ENCODE measurements at places on chromosomes 5 and 9.

DNA sequence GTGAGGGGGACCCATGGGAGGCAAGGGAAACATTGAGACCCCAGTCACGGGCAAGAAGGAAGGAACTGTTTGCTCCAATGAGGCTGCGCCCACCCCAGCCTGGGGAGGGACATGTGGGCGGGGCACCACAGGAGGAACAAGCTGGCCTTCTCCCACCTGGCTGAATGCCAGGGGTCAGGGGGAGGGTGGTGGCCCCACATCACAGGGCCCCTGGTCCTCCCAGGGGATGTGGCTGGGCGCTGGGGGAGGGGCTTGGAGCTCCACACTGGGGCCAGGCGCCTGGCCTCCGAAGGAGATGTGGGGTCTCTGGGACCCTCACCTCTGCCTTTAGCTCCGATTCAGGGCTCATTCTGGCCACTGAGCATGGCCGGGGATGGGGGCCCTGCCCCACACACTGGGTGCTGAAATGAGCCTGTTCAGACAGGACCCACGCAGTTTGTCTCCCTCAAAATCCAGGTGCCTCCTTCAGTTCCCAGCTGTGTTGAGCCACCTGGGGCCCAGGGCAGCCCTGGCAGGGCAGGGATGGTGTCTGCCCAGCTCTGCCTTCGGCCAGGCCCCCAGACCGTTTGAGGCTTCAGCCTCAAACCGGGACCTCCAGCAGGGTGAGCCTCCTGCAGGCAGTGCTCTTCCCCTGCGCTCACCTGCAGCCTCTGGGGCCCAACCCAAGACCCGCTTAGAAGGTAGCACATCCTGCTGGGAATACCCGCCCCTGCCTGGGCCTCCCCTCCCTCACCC lies 33.2 kb upstream of the NOTCH1 start:
- no peak for DNase-seq

DNA sequence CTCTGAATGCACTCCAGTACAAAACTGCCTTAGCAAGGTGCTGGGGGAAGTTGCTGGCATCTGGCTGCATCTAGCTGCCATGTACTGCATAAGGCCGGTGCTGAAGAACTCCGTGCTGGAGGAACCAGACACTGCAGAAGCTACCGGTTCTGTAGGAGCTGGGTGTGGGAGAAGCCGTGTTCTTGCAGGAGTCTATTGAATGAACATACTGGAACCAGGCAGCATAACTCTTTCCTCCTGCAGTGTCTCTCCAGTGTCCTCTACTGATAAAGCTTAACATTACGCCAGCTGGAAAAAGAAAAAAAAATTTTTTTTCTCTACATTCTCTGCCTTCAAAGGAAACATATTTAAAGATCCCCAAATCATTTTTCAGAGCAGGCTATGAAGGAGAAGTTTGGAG lies 38.5 kb downstream of the VPS13A start:
- DNase-seq = no peak

GRCh38 chr9:2153630-2154217 lies 138.6 kb downstream of the SMARCA2 start:
- no peak for DNase-seq

DNA sequence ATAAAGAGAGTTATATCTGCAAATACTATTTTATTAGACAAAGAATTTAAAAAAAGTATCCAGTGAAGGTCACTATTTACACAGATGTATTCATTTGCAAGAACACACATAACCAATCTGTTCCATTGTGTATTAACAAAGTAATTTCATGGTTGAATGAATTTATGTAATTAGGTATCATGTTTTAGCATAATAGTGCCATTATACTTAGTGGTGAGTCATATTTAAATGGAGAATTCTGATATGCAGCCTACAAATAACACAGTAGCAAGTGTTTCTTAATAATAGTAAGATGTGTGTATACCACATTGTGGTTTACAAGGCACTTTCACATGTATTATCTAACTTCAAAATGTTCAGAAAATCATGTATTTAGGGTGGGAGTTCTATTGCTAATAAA lies 1028.5 kb upstream of the ACO1 start:
- no peak for DNase-seq

GRCh38 chr5:98605426-98605825 lies 168.0 kb upstream of the RGMB start:
- DNase-seq = no peak

GRCh38 chr9:137021979-137022661 lies 5.9 kb downstream of the ABCA2 start:
- DNase-seq = peak; percentile 93

DNA sequence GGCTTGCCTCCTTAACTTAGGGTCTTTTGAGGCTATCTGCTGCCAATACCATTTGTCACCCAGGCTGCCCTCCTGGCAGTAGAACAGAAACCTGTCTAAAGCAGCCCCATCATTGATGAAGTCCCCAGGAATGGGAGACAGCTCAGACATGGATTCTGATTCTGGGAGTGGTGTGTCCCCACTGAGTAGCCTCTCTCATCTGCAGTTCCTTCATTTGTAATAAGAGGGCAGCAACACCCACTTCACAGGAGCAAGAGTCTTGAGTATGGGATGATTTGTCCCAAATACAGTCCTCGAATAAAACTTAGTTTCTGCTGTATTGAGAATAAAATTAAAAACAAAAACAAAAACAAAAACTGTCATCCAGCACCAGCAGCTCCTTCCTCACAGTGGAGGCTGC lies 167.6 kb downstream of the ASTN2 start:
- DNase-seq = no peak

GRCh38 chr5:60997721-60998120 lies 52.7 kb downstream of the NDUFAF2 start:
- DNase-seq = no peak

DNA sequence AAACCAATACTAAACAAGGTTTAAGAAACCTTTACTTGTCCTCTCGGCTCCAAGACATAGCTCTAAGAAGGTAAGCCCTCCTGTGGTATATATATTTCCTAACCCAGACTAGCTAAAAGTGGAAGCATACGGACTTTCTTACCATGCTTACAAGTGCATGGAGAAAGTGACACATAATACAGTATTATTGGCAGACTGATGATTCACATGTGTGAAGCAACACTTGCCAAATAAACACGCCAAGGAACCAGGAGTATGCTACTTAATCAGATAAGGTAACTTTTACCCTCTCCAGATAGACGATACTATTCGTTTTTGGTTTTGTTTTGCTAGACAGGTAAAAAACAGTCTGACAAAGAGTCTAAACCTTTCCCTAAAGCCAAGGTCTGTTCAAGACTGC lies 264.1 kb downstream of the MLLT3 start:
- no peak for DNase-seq

DNA sequence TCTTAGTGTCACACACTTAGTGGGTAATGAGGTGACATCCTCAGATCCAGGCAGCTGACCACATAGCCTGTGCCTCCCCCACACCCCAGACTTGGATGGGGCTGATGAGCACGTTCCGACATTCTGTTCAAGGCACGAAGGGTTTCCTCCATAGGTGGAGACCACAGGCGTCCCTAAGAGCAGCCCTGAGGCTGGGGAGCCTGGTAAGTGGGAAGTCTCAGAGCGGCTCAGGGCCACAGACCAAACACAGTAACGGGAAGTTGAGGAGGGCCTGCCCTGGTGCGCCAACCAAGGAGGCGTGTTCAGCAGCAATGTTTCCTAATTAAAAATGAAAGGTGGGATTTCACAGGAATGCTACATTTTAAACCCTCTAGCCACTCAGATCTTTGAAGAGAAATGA lies 102.3 kb upstream of the PHYKPL start:
- DNase-seq = no peak

GRCh38 chr5:168661593-168662485 lies 82.7 kb upstream of the PANK3 start:
- DNase-seq = no peak

DNA sequence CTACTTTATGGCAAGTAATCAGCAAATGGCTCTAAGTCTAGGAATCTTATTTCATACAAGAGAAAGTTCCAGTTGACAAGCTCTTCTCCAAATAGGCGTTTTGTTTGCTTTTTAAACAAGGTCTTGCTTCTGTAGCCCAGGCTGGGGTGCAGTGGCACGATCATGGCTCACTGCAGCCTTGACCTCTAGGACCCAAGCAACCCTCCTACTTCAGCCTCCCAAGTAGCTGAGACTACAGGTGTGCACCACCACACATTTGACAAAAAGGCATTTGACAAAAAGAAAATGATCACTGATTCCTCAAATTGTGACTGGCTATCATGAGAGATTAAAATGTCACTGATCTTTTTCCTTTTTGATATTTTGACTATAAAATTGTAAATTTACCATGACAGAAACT lies 31.8 kb downstream of the NR6A1 start:
- DNase-seq = no peak

DNA sequence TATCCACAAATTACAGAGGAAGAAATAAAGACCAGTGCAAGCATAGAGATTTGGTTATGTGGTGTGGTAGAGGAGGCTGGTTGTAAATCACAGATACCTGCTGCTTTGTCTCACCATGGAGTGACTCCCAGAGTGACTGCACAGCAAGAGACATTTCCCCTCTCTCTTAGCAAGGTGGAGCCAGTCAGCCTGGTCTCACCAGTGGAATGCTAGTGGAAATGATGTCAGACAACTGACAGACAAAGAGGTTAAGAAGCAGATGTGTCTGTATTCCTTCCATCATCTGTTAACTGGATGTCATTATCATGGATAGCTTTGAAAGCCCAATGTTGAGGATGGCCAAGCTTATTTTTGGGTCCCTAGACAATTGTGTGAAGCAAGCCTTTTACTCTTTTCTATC lies 509.4 kb upstream of the SEMA6A start:
- no peak for DNase-seq

DNA sequence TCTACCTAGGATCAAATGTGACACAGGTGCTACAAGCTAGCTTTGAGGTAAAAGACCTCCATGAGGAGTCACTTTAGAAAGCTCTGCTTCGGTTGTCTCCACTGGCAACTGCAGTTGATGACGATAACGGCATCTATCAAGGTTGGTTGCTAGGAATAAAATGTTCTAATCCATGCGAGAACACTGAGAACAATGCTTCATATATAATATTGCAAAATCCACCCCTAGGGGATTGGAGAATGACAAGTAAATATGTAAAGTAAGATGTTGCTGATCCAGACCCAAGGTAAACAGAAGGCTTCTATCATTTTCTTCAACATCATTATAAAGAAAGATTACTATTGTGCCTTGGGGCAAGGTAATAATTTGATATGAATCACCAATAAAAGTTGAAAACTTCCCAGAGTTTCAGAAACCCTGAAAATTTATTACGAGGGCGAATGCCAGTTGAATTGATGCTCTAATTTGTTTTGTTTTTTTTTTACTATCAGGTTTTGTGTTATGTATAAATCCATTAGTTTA lies 1003.4 kb downstream of the CDH18 start:
- DNase-seq = no peak

- DNase-seq = no peak
Measured at GRCh38 chr5:21159510-21160059, 1171.6 kb upstream of the CDH18 start.

DNA sequence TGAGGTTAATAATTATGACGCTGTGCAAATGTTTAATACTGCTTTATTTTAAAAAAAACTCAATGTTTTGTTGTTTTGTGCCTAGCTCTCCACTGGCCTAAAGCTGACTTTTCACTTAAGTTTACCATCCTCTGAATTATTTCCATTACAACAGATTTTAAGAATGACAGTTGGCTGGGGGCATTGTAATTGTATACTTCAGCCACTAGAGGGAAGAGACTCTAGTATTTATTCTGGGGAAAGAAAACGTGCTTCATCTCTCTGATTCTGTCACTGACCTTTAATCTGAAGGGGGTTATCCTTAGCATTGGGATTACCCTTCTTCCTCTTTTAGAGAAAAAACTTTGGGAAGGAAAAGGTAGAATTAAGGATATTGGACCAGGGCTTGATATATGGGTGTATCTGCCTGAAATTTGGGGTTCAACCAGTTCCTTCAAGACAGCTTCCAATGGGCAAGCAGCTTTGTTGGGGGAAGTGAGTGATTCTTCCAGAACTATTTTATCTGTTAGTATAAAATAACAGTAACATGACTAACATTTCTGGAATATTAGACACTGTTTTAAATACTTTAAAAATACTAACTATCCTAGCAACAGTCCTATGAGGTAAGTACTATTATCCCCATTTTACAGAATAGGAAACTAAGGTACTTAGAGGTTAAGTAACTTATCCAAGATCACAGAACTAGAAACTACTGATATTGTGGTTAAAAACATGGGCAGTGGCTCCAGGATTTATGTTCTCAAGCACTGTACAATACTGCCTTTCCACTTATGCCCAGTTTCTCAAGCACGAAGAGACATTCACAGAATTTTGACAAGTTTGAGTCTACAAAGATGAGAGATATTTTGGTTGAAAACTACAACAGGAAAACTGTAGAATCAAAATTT lies 208.4 kb downstream of the CD180 start:
- no peak for DNase-seq

DNA sequence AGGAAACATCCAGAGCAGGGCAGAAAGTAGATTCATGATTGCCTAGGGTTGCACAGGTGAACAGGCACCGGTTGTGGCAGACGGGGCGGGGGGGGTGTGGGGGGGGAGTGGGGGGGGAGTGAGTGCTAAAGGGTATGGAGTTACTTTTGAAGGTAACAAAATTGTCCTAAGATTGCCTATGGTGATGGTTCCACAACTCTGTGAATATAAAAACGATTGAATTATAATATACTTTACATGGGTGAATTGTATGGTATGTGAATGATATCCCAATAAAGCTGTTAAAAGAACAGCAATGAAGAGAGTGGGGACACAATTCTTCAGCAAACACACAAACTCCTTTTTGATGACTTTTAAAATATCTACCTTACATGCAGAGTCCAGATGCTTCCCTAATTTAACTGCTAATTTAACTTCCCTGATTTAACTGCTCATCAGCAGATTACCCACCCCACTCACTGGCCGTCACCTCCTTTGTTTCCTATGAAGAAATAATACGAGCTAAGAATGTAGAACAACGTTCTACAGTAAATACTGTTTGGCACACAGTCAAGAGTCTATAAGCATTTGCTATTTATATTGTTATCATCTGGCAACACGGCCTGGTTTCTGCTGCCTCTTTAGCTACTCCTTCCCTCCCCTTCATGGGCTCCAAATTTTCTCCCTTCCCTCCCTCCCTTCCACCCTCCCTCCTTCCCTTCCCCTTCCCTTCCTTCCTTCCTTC lies 83.5 kb downstream of the PTCH1 start:
- no peak for DNase-seq

GRCh38 chr9:111431684-111432083 lies 52.5 kb downstream of the ECPAS start:
- no peak for DNase-seq

GRCh38 chr5:175572886-175573285 lies 85.0 kb upstream of the HRH2 start:
- DNase-seq = no peak

- DNase-seq = peak; percentile 80
Measured at GRCh38 chr9:34139477-34140146, 13.1 kb upstream of the DCAF12 start.

GRCh38 chr5:155727512-155728145 lies 599.3 kb upstream of the SGCD start:
- no peak for DNase-seq

DNA sequence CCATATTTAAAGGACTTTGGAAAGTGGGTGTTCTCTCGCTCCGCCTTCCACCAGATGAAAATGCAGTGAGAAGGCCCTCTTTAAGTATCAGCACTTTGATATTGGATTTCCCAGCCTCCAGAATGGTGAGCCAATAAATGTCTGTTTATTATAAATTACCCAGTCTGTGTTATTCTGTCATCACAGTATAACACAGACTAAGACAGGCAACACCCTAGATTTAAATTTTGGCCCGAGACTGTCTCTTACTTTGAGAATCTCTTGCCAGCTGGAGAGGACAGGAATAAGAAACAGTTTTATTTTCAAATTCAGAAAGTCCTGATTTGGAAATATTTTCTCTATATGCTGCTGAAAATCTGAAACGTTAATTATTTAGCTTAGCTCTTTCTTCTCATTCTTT lies 21.5 kb downstream of the FAM151B start:
- DNase-seq = no peak

GRCh38 chr9:131733541-131734061 lies 6.3 kb downstream of the RAPGEF1 start:
- peak; percentile 38 for DNase-seq

All from mucosa of gallbladder (tissue), 1 donor.